Cardiac atrium fibroblast (primary cell): ENCODE measurements at places on chromosomes 7 and 10. TPM values are rescaled to one million over a fixed set of nuclear protein-coding genes. Genes with fewer than 3 reads are reported as not detected.

DLX6 gene
- not detected in 2 replicates for total RNA-seq

SOSTDC1 gene
- not detected in 2 replicates for total RNA-seq

OIT3 gene
- under 0.01 TPM in 1 of 2 replicates, not detected in the other for total RNA-seq

FAM237B gene
- not detected in 2 replicates for total RNA-seq

HPSE2 gene
- not detected in 2 replicates for total RNA-seq

CRHR2 gene
- total RNA-seq = not detected in 2 replicates

NAT16 gene
- total RNA-seq = not detected in 2 replicates

CHN2 gene
- total RNA-seq = 0.16 and 1.8 TPM in 2 replicates

HHEX gene
- 3.1 and 14.8 TPM in 2 replicates for total RNA-seq

TMEM139 gene
- not detected in 2 replicates for total RNA-seq

PRSS2 gene
- not detected in 2 replicates for total RNA-seq

SLC26A5 gene
- total RNA-seq = not detected in 2 replicates

NYAP1 gene
- 2.4 and 7.0 TPM in 2 replicates for total RNA-seq

TAS2R16 gene
- not detected in 2 replicates for total RNA-seq

SRI gene
- total RNA-seq = 61.9 and 87.0 TPM in 2 replicates

PPP1R17 gene
- total RNA-seq = not detected in 2 replicates
